ENCODE measurements at places on chromosomes 11 and 22.

DNA sequence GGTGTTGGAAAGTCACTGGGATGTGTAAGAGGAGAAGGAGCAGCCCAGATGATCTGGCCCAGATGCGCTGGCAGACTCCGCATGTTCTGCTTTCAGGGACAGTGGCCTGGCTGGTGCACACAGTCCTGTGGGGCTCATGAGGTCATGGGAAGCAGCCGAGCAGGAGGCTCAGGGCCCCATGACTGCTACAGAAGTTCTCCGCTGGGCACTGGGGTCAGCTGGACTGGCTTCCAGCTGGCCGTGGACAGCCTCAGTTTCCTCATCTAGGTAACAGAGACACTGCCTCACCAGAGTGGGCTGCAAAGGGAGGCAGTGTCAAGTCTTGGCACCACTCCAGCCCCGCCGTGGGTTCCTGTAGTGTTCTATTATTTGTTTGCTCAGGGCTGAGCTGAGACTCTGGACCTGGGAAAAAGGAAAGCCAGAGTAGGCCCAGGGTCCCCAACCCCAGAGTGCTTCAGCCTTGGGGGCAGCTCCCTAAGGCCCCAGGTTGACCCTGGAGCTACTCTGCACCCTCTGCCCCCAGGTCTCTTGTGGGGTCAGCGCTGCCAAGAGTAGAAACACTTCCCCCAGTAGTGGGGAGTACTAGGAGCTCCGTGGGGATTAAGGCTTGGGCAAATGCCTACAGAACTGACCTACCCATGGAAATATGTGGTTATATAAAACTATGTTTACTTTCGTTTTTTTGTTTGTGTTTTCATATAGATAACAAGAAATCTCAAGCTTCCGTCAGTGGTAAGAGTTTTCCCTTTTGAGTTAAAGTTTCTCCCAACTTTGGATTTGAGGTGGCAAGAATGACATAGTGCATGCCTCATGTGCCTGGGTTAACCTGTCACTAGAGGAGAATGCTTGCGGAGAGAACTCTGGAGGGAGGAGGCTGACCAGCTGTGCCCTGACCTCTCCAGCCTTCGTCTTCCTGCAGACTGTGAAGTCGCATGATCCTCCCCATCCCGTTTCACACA lies 45.3 kb downstream of the MED15 start:
- DNase-seq: no peak

- no peak for DNase-seq
Observed at GRCh38 chr11:128519338-128519737, 68.0 kb downstream of the ETS1 start.

DNA sequence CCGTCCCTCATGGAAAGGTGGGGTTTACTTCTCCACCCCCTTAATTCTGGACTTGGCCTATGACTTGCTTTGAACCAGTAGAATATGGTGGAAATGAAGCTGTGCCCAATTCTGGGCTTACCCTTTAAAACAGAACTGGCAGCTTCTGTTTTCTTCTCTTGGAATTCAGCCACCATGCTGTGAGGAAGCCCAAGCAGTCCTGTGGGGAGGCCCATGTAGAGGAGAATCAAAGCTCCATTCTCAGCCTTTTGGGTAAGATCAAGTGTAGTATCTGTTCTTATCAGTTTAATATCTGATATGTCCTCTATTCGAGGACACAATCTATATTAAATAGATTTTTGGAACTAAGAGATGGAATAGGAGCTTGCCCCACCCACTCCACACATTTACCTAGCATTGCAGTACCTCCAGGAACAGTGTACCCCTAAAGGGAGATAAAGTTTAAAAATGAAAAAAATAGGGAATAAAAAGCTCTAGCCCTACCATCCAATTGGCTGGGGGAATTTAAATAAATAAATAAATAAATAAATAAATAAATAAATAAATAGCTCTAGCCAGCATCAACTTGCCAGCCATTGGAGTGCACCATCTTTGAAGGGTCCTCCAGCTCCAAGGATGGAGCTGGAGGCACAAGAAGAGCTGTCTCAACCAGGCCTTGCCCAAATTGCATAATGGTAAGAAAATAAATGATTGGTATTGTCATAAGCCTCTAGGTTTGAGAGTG lies 13.2 kb upstream of the SYVN1 start:
- no peak for DNase-seq

DNA sequence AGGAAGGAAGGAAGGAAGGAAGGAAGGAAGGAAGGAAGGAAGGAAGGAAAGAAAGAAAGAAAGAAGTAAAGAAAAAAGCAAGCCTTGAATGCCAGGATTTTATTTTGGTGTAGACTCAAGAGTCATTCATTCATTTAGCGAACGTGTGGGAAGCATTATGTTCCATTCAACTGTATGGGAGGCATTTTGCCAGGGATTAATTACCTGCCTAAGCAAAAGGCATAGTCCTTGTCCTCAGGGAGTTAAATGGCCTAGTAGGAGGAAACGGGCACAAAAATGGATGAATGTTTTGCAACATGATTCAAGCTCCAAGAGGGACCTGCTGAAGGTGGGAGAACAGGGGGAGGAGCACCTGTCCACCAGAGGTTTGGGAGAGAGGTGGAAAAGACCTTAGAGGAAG lies 16.2 kb upstream of the ZNRF3 start:
- DNase-seq: no peak

DNA sequence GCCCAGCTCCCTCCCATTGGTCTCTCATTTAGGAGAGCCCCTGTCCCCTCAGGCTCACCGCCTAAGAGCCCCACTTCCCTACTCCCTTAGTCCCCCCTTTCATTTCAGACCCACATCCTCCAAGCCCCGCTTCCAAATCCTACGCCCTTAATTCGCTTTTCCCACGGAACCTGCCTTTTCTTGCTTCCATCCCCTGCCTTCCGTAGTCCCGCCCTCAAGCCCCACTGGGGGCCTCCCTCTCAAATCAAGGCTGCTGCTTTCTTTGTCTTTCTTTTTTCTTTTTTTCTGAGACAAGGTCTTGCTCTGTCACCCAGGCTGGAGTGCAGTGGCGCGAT lies 396 bp downstream of the CCDC157 start:
- DNase-seq: no peak

GRCh38 chr11:27361649-27362431 lies 1.2 kb downstream of the CCDC34 start:
- DNase-seq: no peak

Data from activated CD4-positive, alpha-beta T cell treated with anti-CD3 and anti-CD28 coated beads, Interleukin-2, amount 50 U/mL, for 16 hours (primary cell).